ENCODE measurements at places on chromosomes 3 and 15.

DNA sequence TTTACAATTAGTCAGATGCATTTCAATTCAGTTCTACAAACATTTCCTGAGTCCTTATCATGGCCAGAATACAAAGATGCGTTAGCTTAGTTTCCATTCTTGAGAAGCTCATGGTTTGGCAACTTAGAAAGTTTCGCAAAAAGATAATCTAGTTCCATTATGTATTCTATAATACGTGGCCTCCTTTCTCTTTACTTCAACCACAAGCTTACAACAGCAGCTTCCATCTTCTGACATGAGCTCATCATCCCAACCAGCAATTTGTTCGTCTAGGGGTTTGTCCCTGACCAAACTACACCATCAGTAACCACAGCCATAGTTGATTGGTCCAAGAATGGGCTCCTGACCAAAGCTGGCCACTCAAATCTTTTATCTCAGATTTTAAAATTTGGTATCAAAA is 267.6 kb upstream of the TBC1D5 start:
- no peak for DNase-seq

GRCh38 chr3:21839592-21839991 is 88.6 kb upstream of the ZNF385D start:
- DNase-seq = no peak

DNA sequence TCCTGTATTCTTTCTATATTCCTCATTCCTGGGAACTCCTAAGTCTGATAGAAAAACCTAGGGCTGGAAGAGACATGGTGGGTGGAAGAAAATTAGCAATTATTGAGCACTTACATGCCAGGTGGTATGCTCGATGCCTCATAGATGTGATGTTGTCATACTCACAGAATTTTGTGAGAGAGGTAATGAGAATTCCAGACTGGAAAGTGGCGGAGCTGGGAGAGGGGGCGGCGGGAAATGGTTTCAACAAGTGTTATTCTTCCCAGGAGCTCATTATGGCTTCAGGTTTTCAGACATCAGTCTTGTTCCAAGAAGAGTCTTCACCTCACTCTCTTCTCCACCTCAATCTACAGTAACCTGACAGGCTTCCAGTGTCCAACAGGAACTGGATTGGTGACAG is 16.2 kb downstream of the TIMP4 start:
- DNase-seq = no peak

- no peak for DNase-seq
These were observed 18.0 kb upstream of the HTR3E start for GRCh38 chr3:184078851-184079250.

- no peak for DNase-seq
These were observed 13.8 kb downstream of the ALS2CL start for GRCh38 chr3:46679681-46680080.

DNA sequence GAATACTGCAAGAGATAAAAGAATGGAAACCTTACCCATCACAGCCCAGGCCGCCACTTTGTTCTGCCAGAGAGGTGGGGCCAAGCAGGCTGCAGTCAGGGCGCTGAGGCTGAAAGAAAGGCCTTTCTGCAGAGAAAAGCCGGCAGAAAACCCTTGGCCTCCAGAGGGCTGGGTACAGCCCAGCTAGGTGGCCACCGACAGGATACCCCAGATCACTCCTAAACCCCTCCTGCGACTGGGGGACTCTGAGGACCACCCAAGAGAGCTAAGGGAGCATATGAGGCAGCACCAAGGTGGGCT is 69.3 kb downstream of the SMAD6 start:
- no peak for DNase-seq

DNA sequence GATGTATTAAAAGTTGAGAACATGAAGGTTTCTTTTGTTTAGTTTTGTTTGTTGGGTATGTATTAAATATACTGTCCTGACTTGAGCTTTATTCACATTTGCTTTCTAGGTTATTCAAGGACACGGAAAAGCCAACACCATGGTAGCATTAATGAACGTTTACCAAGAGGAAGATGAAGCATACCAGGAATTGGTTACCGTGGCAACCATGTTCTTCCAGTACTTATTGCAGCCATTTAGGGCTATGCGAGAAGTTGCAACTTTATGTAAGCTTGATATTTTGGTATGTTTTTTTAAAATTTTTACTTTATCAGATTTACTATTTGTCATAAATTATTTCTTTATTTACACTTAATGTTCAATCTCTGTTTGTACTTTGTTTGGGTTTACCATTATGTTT is 3.6 kb downstream of the WHAMM start:
- no peak for DNase-seq

DNA sequence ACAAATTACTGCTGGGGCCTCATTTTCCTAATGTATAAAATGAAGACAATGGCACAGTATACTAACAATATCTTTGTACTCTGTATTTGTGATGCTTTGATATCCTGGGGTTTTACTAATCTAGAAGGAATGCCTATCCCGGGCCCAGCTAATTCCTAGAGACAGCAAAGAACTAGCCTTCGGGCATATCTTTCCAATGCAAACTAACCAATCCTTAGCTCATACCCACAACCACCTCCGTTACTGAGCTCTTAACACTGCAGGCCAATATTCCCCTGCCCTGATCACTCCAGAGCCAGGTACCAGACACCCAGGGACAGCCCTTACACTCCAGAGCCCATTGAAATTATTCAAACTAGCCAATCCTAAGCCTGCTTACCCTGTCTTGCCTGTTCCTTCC is 309.0 kb downstream of the ULK4 start:
- DNase-seq = no peak

- DNase-seq = no peak
These were observed 2.5 kb upstream of the INAFM2 start for GRCh38 chr15:40320931-40321371.

GRCh38 chr3:165642761-165643420 is 194.3 kb downstream of the BCHE start:
- no peak for DNase-seq

DNA sequence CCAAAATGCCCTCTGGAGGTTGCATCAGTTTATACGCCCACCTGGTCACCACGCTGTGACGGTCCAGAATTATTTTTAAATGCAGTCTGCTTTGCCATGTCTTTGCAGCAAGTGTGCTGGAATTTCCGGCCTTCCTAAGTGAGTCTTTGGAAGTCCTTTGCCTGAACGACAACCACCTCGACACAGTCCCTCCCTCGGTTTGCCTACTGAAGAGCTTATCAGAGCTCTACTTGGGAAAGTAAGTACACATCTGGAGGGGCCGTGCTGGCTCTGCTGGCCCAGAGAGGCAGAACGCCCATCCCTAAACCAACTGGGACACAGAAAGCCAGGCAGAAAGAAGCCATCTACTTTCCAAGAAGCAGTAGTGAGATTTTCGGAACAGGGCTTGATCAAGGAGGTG is 101.8 kb downstream of the LRRK1 start:
- no peak for DNase-seq

- no peak for DNase-seq
These were observed 4.6 kb downstream of the STIMATE start for GRCh38 chr3:52892625-52893311.

DNA sequence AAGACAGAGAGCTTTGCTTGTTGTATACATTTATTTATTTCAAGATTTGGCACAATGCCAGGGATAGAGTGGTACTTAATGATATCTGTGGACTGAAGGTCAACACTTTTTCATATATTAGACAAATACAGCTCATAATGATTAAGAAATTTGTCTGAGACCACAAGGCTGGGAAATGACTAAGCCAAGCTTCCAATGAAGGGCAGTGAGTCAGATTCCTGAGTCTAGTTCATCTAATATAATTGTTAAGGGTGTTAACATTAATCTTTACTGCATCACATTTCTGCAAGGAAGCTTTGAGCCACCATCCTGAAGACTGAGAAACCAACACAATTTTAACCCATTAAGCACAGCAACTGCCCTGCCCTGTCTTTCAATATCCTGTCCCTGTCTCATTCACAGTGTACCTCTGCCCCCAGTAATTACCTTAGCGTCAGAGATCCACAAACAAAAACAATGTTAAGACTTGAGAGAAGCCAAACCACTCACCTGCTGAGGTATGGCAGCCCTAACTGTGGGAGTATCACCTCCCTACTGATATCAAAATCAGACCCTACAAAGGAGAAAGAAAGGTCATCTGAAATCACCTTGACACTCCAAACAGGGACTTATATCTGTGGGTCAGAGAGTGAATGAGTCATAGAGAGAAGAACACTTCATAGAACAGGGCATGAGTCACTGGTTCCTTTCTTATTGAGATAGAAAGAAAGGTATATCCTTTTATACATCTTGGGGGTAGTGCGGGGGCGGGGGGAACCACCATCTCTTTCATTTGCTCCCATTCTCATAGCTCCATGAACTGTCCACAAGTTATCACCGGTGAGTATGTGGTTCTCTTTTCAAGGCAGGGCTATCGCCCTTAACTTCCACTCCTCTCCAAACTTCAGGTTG is 74.7 kb downstream of the MAGI1 start:
- no peak for DNase-seq

DNA sequence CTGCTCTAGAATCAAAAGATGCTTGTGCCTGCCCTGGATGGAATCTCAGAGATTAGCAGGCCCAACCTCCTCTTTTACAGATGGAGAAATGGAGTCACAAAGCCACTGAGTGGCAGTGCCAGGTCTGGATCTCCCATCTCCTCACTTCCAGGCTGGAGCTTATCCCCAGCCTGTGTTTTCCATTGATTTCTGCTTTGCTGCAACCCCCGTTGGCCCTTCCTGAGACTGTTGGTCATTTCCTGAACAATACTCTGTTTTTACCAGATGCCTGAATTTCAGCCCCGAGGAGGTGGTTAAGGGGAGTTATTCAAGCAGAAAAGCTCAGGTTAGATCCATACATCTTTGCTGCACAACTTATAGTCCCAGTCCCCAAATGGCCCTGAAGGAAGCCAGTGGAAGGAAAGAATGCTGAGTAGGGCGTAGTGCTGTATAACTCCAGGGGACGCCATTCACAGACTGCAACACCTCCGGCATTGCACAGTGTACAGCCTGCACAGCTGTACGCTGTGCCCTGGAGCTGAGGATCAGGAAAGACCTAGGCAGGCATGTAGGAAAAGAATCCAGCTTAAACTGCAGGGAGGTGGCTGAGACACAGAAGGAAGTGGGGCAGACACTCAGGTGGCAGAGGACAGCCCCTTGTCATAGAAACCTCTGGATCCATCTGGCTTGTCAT is 77.5 kb downstream of the RPLP1 start:
- DNase-seq = no peak

GRCh38 chr3:42731476-42732195 is 29.0 kb upstream of the HHATL start:
- no peak for DNase-seq

- no peak for DNase-seq
These were observed 91.1 kb downstream of the MINAR1 start for GRCh38 chr15:79523266-79523665.

Measured in neural crest cell (in vitro differentiated cells).